ENCODE measurements at places on chromosomes 12 and 14.

- no peak for DNase-seq
Measured at GRCh38 chr12:89840162-89840922, 131.7 kb upstream of the ATP2B1 start.

GRCh38 chr12:121114019-121114639 lies 18.5 kb upstream of the P2RX7 start:
- no peak for DNase-seq

- no peak for DNase-seq
Measured at GRCh38 chr14:31230573-31230958, 23.0 kb upstream of the HECTD1 start.

DNA sequence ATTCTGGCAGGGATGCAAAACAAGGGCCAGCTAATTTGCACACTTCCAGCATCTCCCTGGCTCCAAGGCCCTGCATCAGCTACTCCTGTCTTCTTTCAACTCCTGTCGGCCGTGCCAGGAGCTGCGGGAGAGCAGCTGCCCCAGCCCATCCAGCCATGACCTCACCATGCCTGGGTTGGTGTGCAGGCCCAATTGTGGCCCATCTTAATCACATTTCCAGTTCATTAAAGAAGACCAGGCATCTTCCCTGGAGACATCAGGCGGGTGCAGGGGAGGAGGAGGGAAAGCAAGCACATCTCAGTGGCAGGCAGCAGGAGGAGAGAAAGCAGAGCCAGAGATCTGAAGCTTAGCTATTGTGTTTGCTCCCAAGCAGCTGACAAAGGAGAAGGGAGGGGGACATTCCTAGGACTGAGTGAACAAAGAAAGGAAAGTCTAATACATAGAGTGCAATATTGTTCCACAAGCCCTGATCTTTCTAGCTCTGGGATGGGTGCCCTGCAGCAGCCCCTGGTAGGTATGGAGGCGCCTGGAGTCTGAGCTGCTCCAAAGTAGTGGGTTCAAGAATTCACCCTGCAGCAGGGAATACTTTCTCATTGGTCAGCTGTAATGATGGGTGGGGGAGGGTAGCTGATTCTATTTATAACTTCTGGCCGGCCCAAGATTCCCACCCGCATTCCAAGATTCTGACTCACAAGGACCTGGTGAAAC lies 40.1 kb downstream of the VWF start:
- no peak for DNase-seq

DNA sequence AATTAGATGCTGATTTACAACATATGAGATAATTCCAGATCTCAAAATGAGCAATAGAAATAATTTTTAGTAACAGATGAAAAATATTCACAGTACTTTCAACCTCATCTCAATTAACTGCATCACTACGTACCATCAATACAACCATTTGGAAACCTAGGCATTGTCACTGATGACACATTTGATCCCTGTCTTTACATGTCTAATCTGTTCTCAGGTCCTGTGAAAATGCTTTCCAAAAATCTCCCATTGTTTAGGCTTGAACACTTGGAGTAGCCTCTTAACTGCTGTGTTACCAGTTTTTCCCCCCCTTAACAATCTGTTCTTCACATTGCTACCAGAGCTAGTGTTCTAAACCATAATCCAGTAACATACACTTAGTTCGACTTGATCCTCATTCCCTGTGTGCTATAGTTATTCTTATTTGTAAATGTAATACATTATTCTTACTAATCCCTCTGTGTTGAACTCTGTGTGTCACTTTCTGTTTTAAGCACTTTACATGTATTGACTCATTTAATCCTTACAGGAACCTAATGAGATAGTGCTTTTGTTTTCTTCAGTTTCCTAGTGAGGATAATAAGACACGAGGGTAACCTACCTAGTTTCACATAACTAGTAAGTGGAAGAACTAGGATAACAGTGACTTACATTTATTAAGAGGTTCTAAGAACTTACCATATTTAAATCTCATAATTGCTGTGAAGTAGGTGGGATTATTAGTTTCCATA lies 41.7 kb downstream of the LARP4 start:
- no peak for DNase-seq

- DNase-seq = no peak
Measured at GRCh38 chr12:20557096-20557495, 138.0 kb upstream of the SLCO1C1 start.

GRCh38 chr14:75724414-75725204 lies 63.6 kb downstream of the TTLL5 start:
- no peak for DNase-seq

DNA sequence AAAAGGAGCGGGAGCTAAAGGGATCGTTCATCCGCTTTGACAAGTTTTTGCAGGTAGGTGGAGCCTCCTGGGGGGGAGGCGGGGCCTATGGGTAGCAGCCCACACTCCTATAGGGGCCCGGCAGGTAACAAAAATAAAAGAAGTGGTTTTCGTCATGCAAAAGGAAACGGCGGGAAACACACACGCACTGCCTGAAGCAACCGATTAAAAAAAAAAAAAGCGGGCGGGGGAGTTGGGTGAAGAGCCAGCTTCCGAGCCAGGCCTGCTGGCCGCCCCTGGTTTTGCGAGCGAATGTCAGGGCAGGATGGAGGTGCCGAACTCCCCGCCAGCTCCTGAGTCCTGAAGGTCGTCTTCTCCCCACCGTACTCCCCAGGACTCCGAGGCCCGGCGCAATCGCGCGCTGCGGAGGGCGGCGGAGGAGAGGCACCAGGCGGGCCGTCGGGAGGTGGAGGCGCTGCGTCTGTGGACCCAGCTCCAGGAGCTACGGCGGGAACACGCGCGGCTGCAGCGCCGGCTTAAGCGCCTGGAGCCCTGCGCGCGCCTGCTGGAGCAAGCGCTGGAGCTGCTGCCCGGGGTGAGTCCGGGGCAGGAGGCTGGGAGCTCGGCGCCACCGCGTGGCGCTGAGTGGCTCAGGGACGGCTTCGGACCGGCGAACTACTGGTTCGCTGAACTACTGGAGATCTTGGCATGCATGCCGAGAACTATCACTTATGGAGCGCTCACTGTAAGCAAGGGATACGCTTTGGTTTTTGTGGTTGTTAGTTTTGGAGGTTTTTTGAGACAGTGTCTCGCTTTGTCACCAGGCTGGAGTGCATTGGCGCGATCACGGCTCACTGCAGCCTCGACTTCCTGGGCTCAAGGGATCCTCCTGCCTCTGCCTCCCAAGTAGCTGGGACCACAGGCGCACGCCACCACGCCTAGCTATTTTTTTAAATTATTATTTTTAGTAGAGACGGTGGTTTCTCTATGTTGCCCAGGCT lies 3.6 kb downstream of the CFAP73 start:
- DNase-seq = peak; percentile 8

DNA sequence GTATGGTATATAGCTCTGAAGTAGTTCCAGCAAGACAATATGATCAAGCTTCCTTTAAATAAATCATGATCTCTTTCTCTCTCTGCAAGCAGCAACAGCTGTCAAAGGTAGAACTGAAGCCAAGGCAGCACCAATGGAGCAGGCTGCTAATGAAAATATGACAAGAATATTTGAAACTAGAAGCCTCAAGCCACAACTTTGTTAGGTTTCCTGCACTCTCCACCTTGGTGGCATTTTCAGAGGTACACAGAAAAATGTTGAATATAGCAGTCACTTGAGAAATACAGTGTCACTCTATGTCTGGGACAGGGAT lies 43.8 kb upstream of the PSMA6 start:
- no peak for DNase-seq
